ENCODE measurements at places on chromosomes 11 and 22.
A peak's percentile ranks its signal among the peaks of the same experiment; 100 is the strongest.

GRCh38 chr11:8787372-8787771 lies 104.8 kb downstream of the RPL27A start:
- no peak for DNase-seq

DNA sequence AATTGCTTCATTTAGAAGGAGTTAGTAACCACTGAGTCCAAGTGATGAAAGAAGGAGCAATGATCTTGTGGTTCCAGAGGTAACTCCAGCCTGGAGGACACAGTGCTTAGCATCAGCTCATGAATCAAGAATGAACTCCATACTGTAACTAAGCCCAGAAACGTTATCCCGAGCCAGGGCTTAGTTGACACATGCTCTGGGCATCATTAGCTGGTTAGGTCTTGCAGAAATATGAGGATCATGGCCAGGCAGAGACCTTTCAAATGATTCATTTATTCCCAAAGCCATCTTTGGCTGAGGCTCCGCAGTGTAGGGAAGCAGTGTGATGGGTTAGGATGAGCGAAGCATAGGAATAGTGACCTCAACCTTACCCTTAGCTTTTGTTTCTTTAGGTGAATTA lies 277.4 kb downstream of the FAM76B start:
- DNase-seq = no peak

DNA sequence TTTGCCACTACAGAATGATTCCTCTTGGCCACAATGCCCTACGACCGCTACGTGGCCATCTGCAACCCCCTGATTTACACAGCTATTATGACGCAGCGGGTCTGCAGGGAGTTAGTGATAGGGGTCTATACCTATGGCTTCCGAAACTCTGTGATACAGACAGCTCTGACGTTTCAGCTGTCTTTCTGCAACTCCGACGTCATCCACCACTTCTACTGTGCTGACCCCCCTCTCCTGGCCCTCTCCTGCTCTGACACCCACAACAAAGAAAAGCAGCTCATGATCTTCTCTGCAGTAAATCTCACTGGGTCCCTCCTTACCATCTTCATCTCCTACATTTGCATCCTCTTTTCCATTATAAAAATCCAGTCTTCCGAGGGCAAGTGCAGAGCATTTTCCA lies 52.3 kb upstream of the OR5P2 start:
- DNase-seq = no peak

GRCh38 chr11:73972187-73972586 lies 10.5 kb downstream of the UCP2 start:
- no peak for DNase-seq

- DNase-seq = no peak
Measured at GRCh38 chr11:40338739-40339138, 1120.7 kb downstream of the LRRC4C start.

- no peak for DNase-seq
Measured at GRCh38 chr11:79150320-79150719, 290.5 kb downstream of the TENM4 start.

DNA sequence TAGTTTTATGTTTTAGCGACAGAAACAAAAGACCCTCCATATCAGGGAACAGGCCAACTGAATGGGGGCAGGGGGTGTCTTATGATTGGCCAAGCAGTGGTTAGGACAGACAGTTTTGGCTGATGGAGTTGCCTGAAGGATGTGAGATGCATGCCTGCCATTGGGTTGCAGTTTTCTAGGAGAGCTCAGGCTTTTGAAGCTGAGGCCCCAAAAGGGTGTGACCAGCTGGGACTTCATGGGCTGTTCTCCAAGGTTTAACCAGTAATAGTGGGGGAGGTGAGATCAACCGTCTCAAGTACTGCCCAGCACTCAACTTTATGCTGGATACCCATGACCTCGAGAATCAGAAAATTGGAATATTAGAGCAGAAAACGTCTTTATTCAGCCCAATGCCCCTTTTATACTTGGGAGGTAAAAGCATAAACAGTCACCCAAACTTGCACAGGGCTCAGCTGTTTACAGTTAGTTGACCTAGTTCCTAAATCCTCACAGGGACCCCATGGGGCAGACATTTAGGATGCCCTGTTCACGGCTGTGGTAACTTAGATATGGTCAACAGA lies 13.5 kb downstream of the DTX4 start:
- DNase-seq = no peak

DNA sequence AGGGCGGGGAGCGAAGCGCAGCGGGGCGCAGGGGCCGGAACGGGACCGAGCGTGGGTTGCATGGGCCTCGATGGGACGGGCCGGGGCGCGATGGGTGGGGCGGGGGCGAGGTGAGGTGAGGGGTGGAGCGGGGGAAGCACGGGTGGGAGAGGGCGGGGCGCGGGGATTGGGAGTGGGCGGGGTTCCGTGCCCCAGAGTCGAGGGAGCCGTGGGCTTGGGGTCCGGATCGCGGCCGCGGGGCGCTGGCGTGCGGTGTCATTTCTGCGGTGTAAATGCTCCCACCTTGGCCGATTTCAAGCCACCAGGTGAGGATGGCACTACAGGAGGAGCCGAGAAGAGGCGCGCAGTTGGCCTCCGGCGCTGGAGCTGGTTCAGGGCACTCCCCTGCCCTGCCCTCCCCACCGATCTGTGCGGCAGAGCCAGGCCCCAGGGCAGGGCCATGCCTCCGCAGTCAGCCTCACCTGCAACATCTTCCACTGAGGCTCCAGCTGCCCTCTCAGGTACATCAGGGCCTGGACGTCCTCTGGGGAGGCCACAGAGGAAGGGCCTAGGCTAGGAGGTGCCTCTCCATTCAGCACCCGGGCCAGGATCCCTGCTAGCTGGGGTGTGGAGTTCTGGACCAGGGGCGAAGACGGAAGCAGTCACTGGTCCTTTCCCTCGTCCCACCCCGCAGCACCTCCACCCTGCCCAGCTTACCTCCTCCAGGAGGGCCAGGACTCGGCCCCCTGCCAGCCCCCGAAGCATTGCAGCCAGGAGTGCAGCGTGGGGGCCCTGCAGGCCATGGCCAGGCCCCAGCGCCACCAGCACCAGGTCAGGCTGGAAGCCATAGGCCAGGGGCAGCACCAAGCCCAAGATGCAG lies 620 bp upstream of the TUBGCP6 start:
- no peak for DNase-seq

DNA sequence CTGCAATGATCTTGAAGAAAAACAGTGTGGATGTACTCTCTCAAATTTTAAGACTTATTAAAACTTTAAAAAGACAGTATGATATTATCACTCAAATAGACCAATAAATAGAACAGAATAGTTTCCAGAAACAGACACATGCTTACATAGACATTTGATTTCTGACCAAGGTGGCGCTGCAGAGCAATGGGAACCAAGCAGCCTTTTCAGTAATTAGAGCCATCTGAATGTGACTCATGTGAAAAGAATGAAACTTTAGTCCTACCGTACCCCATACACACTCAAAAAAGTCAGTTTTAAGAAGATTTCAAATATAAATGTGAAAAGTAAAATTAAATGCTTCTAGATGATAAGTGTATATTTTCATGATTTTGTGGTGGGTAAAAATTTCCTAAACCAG lies 74.2 kb upstream of the MS4A8 start:
- peak; percentile 10 for DNase-seq

DNA sequence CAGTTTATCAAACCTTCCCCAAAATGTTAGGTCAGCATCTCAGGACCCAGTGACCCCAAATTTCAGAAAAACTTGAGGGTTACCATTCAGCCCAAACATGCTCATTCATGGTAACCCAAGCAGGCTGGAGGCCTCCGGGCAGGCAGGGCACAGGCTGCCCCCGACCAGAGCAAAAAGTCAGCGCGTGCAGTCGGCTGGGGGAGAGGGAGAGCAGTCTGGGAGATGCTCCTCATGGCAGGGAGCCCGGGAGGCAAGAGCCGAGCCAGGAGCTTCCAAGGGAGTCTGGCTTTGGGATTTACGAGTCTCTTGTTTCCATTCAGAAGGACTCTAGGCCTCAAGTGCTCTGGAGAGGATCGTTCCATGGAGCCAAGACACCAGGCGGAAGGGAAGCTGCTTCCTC lies 45.7 kb downstream of the RPUSD4 start:
- no peak for DNase-seq

- DNase-seq = peak; percentile 12
Measured at GRCh38 chr11:47143322-47143721, 33.4 kb downstream of the ARFGAP2 start.

DNA sequence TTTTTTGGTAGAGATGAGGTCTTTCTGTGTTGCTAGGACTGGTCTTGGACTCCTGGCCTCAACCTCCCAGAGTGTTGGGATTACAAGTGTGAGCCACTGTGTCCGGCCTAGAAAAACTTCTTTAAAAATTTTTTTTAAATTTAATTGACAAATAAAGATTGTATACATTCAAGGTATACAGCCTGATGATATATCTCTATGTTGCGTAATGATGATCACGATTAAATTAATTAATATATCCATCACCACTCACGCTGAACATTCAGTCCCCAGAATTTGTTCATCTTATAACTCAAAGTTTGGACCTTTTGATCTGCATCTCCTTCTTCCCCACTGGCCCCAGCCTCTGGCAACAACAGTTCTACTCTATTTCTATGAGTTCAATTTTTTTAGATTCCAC lies 27.2 kb downstream of the VSTM5 start:
- DNase-seq = no peak

- no peak for DNase-seq
Measured at GRCh38 chr22:47954107-47954506, 1191.7 kb downstream of the TBC1D22A start.

DNA sequence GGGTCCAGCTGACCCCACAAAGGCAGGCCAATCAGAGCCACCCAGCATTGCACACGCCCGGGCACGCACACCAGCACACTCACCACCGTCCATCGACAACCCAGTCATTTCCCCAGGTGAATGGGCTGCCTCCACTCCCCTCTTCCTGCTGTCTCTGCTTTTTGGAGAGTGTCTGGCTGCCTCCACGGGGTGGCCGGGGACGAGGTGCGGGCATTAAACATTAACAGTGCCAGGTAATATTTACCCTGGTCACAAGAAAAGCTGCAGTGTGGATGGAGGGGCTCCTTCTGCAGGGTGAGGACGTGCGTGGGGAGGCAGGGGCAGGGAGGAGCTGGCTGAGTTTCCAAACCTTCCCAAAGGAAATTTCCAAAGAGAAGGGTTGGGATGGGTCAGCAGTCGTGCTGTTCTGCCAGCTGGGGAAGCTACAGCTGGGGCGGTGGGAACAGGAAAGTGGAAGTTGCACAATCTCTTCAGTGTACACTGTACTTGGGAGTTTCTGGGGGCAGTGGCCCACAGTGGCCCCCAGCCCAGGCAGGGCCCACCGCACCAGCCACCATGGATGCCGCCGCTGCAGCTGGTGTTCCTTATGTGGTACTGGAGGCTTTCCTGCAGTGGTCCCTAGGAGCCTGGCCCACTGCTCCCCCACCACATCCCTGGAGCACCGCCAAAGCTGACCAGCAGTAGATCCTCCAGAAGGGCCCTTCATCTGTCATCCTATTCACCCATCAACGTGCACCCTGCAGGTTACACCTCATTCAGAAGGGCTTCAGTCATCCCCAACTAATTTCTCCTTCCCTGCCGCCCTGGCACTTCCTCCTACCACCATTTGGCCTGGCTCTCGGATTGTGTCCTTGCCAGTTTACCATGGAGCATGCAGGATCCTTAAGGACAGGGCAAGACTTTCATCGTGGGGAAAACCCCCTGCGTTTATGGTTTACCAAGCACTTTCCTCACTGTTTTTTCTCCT lies at the start of gene FXYD2:
FXYD2 (minus strand) TSS at position 174 of the 967 bp plus-strand sequence; CDS start at position 108, 66 bp downstream.
- DNase-seq = no peak

DNA sequence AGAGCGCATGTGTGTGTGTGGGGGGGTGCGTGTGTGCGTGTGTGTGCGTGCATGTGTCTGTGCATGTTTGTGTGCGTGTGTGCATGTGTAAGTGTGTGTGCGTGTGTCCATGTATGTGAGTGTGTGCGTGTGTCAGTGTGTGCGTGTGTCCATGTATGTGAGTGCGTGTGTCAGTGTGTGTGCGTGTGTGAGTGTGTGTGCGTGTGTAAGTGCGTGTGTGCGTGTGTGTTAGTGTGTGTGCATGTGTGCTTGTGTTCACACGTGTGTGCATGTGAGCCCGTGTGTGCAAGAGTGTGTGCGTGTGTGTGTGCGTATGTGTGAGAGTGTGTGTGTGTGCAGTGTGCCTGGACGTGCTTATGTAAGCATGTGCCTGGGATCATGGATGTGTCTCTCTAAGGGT lies 14.7 kb upstream of the APOL6 start:
- no peak for DNase-seq

DNA sequence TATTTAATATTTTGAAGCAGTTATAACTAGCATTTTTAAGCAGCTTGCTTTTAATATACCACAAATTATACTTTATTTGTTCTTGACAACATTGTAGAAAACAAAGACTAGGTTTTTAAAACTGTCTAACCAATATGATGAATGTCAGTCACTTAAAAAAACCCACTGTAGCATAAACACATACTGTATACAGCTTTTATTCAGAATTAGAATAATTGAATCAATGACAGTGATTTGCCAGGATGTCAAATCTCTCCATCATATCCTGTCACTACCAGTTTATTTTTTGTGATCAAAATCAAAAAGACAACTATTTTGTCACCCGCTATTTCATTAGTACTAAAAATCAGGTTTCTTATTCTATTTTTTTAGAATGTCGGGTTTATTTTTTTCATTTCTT lies 26.5 kb downstream of the PAX6 start:
- no peak for DNase-seq

- DNase-seq = no peak
Measured at GRCh38 chr11:13302420-13302958, 24.9 kb downstream of the BMAL1 start.

DNA sequence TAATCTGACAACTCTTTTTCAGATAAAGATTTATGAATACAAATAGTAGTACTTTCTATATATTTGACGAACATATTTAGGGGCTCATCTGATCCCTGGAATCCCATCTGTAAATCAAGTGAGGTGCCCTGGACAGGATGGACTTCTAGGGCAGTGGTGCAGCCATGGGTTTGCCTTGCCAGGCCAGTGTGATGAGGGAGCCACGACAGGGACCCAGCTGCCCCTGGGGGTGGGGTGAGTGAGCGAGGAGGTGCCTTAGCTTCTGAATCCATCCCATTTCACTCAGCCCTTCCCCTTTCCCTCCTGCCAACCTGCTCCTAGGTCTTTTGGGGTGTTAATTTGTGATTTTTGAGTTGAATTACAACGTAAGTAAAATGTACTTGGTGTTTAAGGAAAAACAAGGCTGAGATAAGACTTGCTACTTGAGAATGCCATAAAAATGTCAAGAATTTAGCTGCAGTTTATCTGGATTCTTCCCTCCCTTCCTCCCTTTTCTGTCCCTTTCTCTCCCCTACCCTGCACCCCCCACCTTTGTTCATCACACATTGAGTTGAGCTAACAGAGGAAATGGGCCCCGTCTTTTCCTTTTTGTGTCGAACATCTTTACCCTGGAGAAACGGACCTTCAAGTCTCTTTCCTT lies 60.8 kb downstream of the PPFIBP2 start:
- DNase-seq = no peak

DNA sequence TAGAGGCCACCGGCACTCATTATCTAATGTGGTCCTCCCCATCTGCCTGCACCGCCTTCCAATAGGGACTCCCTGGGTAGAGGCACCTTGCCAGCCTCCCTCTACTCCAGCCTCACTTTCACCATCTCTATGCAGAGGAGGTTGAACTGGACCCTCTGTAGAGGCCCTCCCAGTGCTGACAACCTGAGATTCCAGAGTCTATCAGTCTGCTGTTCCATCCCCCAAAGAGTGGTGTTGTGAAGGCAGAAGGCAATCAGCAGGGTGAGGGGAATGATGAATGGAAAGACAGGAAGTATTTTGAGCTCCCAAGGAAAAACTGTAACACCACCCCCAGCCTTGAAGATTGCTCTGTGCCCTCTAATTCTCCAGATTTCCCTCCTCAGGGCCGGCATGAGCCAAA lies 77.9 kb downstream of the THAP12 start:
- no peak for DNase-seq

Measured in NCI-H2081 (cell line).